ENCODE measurements at places on chromosomes 7 and 10. TPM values are rescaled to one million over a fixed set of nuclear protein-coding genes. Genes with fewer than 3 reads are reported as not detected.

MAGI2 gene
- total RNA-seq, result 32.1 TPM

SPRN gene
- total RNA-seq, result 2.1 TPM

TMEM176B gene
- total RNA-seq, result 45.4 TPM

GPR15LG gene
- not detected for total RNA-seq

SPDYE6 gene
- 10.0 TPM for total RNA-seq
